ENCODE measurements at places on chromosomes 2 and 18. TPM values are rescaled to one million over a fixed set of nuclear protein-coding genes. Genes with fewer than 3 reads are reported as not detected.

SP9 gene
- not detected for total RNA-seq

- H3K36me3 ChIP-seq = peaks cover 14% of the 10 kb centered on the region
- H3K27me3 ChIP-seq = no peaks in the 10 kb centered on the region
- no peak overlapping the region for H3K27ac ChIP-seq
Observed at GRCh38 chr2:180000434-180000833, 6.7 kb downstream of the CWC22 start.

GRCh38 chr18:54968807-54969206 lies 9.5 kb upstream of the CCDC68 start:
- H3K27me3 ChIP-seq = no peaks in the 10 kb centered on the region
- DNase-seq = no peak
- no peaks in the 10 kb centered on the region for H3K4me1 ChIP-seq
- H3K4me3 ChIP-seq = no peak overlapping the region
- no peaks in the 10 kb centered on the region for H3K36me3 ChIP-seq

STEAP3 gene
- not detected for total RNA-seq

DLGAP1 gene
- 0.31 TPM for total RNA-seq

CDK5R2 gene
- total RNA-seq = not detected

AQP12A gene
- total RNA-seq = not detected

TUBA4B gene
- not detected for total RNA-seq

- no peaks in the 10 kb centered on the region for H3K4me1 ChIP-seq
- H3K27me3 ChIP-seq = no peaks in the 10 kb centered on the region
- H3K36me3 ChIP-seq = no peaks in the 10 kb centered on the region
- H3K4me3 ChIP-seq = no peak overlapping the region
- DNase-seq = no peak
Observed at GRCh38 chr18:58205443-58206160, 161.6 kb downstream of the NEDD4L start.

RALB gene
- total RNA-seq = 3.1 TPM

DNA sequence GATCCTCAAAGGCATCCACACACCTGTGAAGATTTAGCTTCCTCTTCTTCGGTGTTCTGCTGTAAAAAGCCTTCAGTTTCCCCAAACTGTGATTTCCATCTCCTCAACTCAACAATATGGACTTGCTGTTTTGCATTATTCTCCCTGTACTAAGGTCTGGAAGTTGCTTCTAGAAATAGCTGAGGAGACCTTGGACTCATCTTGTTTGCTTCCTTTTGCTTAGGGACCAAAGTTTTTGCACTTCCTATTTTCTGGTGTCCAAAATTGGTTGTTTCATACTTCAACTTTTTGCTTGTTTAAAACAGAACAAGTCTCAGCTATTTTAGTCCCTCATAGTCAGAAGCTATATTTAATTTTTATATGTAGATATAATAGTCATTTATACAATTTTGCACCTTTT lies 201.9 kb upstream of the COPS8 start:
- H3K27me3 ChIP-seq = peaks cover 2% of the 10 kb centered on the region
- no peak overlapping the region for H3K27ac ChIP-seq
- no peak overlapping the region for H3K4me3 ChIP-seq
- H3K4me1 ChIP-seq = no peaks in the 10 kb centered on the region

GRCh38 chr2:63465633-63466032 lies 122.6 kb downstream of the WDPCP start:
- DNase-seq = no peak
- H3K27ac ChIP-seq = no peak overlapping the region
- H3K27me3 ChIP-seq = no peaks in the 10 kb centered on the region
- H3K36me3 ChIP-seq = no peaks in the 10 kb centered on the region

DNA sequence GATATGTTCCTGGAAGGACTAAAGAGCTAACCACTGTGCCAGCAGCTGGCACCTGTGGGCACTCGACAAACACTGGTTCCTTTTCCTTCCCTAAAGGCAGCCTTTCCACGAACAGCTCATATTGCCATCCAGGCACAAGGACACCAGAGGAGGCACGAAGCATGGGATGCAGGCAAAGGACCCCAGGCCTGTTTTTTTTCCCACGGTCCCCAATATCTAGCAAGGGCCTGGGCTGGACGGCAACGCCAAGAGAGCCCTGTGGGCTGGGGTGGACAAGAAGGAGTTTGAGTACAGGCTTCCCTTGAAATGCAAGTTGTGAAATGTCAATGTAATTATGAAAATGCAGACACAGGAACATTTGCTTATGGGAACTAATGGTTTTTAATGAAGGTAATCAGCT lies 135.9 kb downstream of the CYP26B1 start:
- H3K27me3 ChIP-seq = peaks cover 2% of the 10 kb centered on the region
- no peak for DNase-seq
- H3K36me3 ChIP-seq = no peaks in the 10 kb centered on the region
- no peak overlapping the region for H3K27ac ChIP-seq
- no peaks in the 10 kb centered on the region for H3K4me1 ChIP-seq

GRCh38 chr2:149161481-149162225 lies 123.2 kb downstream of the LYPD6B start:
- no peak overlapping the region for H3K27ac ChIP-seq
- DNase-seq = no peak
- no peaks in the 10 kb centered on the region for H3K27me3 ChIP-seq
- H3K4me1 ChIP-seq = peaks cover 4% of the 10 kb centered on the region
- no peak overlapping the region for H3K4me3 ChIP-seq
- H3K36me3 ChIP-seq = no peaks in the 10 kb centered on the region

DNA sequence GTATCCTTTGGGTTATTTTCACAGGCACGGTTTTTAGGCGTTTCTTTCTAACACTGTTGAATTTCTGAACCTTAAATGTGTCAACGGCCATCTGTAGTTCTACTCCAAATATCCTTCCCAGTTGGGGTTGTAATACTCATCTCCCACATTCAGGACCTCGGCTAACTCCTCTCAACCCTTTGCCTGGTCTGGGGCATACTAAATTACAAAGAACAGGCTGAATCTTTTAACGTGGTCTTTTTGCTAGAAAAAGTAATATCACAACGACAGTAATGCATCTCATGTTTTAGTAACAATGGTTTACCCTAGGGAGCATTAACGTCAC lies 2.1 kb downstream of the RPRM start:
- no peak overlapping the region for H3K4me3 ChIP-seq
- peaks cover 34% of the 10 kb centered on the region for H3K27me3 ChIP-seq
- H3K36me3 ChIP-seq = no peaks in the 10 kb centered on the region

GRCh38 chr2:73175663-73176204 lies 26.6 kb upstream of the NOTO start:
- peak overlapping the region; percentile 70 for H3K4me3 ChIP-seq
- peaks cover 20% of the 10 kb centered on the region for H3K27me3 ChIP-seq
- peaks cover 32% of the 10 kb centered on the region for H3K4me1 ChIP-seq
- DNase-seq = peak; percentile 51
- H3K36me3 ChIP-seq = no peaks in the 10 kb centered on the region

SERPINB2 gene
- total RNA-seq = not detected

GRCh38 chr2:226137201-226137811 lies 662.3 kb downstream of the IRS1 start:
- no peak overlapping the region for H3K27ac ChIP-seq
- H3K4me1 ChIP-seq = no peaks in the 10 kb centered on the region
- H3K36me3 ChIP-seq = no peaks in the 10 kb centered on the region
- DNase-seq = no peak
- H3K27me3 ChIP-seq = no peaks in the 10 kb centered on the region
- H3K4me3 ChIP-seq = no peak overlapping the region

DNA sequence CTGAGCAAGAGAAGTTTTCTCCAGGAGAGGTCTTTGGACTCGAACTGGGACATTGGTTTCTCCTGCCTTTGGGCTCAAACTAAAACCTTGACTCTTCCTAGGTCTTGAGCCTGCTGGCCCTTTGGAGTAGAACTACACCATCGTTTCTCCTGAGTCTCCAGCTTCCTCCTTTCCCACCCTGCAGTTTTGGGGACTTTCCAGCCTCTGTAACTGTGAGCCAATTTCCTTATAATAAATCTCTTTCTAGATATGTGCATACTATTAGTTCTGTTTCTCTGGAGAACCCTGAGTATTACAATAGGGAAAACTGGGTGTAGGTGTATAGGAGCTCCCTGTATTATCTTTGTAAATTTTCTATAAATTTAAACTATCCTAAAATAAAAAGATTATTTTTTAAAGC lies 219.8 kb upstream of the AGAP1 start:
- DNase-seq = no peak
- H3K36me3 ChIP-seq = no peaks in the 10 kb centered on the region
- no peak overlapping the region for H3K27ac ChIP-seq
- no peak overlapping the region for H3K4me3 ChIP-seq
- no peaks in the 10 kb centered on the region for H3K4me1 ChIP-seq

DNA sequence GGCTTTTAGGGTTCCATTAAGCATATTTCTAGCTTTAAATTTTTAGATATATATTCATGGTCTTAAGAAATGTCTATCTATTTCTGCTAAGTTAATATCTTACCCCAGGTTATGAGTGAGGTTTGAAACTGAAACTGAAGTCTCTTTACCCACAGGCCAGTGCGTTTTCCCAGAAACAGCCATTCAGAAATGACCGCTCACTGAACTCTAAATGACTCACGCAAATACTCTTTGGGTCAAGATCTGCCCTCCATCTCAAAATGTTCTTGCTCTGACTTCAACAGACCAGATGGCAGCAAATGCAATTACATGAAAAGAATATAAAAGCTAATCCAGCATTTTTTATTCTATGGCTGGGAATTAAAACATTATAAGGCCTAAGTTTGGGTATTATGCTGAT lies 315.2 kb downstream of the TDRD15 start:
- H3K4me1 ChIP-seq = no peaks in the 10 kb centered on the region
- no peak overlapping the region for H3K4me3 ChIP-seq
- no peak overlapping the region for H3K27ac ChIP-seq
- no peak for DNase-seq
- H3K27me3 ChIP-seq = no peaks in the 10 kb centered on the region

AQP12B gene
- not detected for total RNA-seq

GRCh38 chr18:74702950-74703349 lies 105.3 kb downstream of the ZNF407 start:
- DNase-seq = no peak
- no peaks in the 10 kb centered on the region for H3K36me3 ChIP-seq
- no peak overlapping the region for H3K27ac ChIP-seq
- H3K27me3 ChIP-seq = no peaks in the 10 kb centered on the region
- H3K4me3 ChIP-seq = no peak overlapping the region

DNER gene
- total RNA-seq = not detected

IFIH1 gene
- 32.1 TPM for total RNA-seq

DYNAP gene
- not detected for total RNA-seq

GRCh38 chr2:8544786-8545694 lies 136.8 kb upstream of the ID2 start:
- no peak overlapping the region for H3K4me3 ChIP-seq
- peak; percentile 63 for DNase-seq
- H3K36me3 ChIP-seq = no peaks in the 10 kb centered on the region
- no peaks in the 10 kb centered on the region for H3K27me3 ChIP-seq

DNA sequence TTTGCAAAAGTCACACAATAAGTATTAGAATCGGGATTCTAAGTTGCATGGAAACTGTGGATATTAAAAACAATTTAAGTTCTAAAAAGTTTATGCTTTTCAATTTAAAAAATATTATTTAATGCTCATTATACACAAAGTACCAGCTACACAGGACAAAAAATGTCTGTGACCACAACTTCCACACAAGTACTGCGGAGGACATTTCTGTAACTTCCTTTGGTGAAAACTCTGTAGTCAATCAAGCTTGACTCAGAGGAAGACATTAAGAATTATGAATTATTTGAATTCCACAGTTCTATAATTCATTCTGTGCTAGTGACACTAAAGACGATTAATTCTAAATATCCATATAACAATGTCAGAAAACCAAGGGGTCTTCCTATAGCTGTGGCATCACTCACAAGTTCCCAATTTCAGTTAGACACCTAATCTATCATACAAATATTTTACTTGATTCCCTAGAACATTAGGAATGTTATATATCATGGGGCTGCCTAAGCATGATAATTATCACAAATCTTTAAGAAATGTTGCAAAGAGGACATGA lies 120.5 kb downstream of the AFF3 start:
- H3K27me3 ChIP-seq = no peaks in the 10 kb centered on the region
- H3K36me3 ChIP-seq = no peaks in the 10 kb centered on the region
- DNase-seq = no peak
- H3K27ac ChIP-seq = no peak overlapping the region

HAAO gene
- not detected for total RNA-seq

DNA sequence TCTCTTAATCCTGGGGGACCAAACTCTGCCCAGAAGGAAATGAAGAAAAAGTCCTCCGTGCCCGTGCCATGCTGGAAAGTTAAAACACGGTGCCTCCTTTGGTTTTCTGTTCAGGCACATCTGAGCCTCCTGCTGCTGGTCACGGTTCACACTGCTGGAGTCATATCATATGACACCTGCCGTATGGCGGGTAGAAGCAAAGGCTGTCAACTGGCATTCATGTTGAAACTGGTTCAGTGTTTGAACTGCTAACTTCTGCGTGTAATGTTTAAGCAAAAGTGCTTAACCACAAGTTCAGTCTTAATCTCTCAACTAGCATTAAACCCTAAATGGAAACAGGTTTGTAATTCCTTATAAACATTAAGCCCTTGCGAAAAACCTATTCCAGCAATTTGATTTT lies 3.1 kb downstream of the STK39 start:
- H3K27ac ChIP-seq = no peak overlapping the region
- no peak overlapping the region for H3K4me3 ChIP-seq
- no peaks in the 10 kb centered on the region for H3K36me3 ChIP-seq
- H3K4me1 ChIP-seq = peaks cover 58% of the 10 kb centered on the region

DNA sequence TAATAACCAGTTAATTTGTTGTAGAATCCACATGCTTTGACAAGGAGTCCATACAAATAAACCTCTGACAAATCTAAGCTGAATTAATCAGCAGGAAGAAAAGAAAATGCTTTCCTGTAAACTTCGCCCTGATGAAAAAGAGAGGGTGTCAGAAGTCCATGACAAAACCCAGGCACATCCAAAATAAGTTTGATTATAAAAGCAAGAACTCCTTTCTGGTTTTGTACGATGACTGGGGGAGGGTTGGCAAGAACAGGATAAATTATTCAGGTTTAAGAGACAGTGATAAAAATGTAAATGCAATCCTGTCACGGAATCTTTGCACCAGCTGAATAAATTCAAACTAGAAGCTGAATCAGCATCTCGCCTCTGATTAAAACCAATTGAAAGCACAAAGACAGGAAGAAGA lies 469.2 kb upstream of the TNP1 start:
- no peaks in the 10 kb centered on the region for H3K27me3 ChIP-seq
- H3K27ac ChIP-seq = no peak overlapping the region
- no peaks in the 10 kb centered on the region for H3K4me1 ChIP-seq
- H3K36me3 ChIP-seq = no peaks in the 10 kb centered on the region
- DNase-seq = no peak

IL36B gene
- not detected for total RNA-seq

ARL4C gene
- total RNA-seq = 469 TPM

DUSP2 gene
- 730 TPM for total RNA-seq

Measured in CD4-positive, alpha-beta T cell (primary cell).